Memory B cell (primary cell): ENCODE measurements at places on chromosomes 16 and 17.

GRCh38 chr16:71276589-71277334 is 12.4 kb downstream of the CMTR2 start:
- no peak for DNase-seq

- peak; percentile 67 for DNase-seq
These were observed 88.0 kb upstream of the RPRML start for GRCh38 chr17:47066841-47067682.

DNA sequence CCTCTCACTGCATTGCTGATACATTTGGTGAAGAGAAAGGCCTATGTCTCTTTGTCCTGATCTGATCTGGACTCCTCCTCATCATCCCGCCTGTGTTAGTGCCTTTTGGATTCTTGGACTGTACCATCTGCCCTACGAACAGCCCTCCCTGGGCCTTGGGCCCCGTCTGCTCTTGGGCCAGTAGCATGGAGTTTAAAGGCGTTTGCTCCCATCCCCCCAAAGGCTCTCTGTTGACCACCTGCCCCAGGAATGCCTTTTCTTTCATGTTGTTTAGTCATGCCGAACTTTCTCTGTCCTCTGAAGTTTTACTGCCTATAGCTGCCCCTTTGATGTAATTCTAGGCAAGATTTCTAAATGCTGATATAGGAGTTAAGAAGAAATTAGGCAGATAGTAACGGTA is 30.9 kb upstream of the MEAK7 start:
- DNase-seq = no peak

GRCh38 chr17:82175951-82176350 is 36.7 kb downstream of the CCDC57 start:
- no peak for DNase-seq

GRCh38 chr17:63290784-63291183 is 155.3 kb downstream of the CYB561 start:
- DNase-seq = no peak

DNA sequence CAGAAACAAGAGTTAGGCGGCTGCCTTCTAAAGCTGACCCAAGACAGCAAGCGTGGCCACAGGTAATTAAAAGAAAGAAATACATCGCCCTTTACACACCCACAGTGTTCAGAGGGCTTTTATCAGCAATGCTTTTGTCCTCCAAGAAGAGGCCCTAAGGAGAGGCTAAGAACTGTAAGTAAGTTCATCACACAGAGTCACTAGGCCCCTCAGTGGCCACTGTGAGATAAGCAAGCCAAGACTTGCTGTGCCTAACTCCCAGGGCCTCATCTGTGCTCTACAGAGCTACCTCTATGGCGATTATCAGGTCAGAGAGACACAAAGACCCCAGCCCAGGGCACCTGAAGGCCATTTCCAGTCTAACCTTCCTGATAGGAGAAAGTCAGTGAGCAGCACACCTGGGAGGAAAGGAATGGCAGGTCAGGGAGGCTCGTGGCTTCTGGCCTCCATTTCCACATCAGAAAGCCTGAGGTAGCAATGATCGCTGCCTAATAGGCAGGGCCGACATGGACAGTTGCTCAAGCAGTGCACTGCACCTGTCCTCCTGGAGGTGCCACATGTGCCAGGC is 545.2 kb upstream of the CDH11 start:
- DNase-seq = no peak

DNA sequence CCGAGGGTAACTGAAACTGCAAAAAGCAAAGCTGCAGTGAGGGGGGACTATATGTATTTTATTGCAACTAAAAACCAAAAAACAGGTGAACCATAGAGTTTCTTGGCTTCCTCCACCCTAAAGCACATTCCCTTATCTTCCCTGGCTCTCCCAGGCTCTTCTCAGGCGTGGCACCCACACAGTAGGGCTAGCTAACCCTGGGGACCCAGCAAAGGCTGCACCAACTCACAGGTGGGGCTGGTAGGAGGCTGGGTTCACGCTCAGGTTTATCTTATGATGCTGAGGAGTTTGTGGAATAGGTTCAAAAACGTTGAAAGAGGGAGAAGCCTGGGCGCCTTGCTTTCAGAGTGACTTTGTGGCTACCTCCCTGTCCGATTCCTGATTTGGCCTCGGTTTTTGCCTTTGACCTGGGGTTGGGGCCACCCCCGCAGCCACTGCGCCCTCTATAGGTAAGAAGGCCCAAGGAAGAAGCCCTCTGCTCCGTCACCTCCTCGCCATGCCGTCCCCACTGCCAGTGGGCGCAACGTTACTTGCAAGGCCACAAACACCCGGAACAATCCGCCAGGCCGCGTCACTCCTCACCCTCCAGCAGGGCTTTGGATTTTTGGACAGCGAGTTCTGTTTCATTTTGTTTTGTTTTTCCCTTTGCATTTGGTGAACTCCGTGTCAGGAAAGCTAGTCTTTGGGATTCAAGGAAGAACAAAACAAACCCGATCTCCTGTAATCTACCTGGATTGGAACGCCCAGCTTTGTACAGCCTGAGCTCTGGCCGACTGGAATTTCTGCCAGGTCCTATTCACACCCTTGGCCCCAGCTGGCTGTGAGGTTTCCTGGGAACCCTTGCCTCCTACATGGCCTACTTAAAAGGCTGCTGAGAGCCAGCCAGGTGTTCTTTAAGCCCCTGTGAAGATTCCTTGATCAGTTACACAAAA is 60.8 kb downstream of the TBC1D16 start:
- DNase-seq = no peak

- peak; percentile 73 for DNase-seq
These were observed 5.4 kb upstream of the ZNF213 start for GRCh38 chr16:3129137-3130131.

- DNase-seq = peak; percentile 30
These were observed 12.7 kb downstream of the SLC5A11 start for GRCh38 chr16:24858219-24859041.

DNA sequence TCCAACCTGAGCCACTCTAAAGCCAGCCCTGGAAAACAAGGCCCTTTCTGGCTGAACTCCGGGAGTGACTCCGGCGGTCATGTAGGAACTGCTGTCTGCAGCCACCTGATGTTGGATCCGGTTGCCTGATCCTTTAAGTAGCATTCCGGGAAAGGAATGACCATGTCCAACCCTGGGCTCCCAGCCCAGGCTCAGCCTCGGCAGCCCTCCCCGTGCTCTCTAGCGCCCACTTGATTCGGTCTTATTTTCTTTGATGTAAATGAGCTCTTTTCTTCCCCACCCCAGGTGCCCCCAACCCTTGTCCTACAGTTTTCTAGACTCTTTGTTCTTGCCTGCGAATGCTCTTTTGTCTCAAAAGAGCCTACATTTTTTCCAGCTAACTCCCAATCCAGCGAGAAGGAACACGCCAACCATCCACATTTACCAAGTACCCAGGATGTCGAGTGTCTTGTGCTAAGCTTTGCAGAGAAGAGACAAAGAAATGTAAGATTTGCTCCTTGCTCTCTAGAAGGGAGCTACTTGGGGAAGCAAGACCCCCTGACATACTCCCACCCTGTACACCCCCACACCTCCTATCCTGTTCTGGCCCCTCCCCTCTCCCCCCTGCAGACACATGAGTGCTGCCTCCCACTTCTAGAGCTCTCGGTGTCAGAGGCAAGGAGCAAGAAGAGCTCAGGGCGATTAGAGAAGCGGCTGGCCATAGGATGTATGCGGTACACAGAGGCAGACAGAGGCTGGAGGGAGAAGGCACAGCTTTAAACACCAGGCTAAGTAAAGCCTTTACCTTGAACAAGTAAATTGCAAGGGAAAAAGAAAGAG is 53.8 kb downstream of the COG7 start:
- no peak for DNase-seq

GRCh38 chr17:36544044-36544306 is 744 bp upstream of the GGNBP2 start:
- peak; percentile 37 for DNase-seq

DNA sequence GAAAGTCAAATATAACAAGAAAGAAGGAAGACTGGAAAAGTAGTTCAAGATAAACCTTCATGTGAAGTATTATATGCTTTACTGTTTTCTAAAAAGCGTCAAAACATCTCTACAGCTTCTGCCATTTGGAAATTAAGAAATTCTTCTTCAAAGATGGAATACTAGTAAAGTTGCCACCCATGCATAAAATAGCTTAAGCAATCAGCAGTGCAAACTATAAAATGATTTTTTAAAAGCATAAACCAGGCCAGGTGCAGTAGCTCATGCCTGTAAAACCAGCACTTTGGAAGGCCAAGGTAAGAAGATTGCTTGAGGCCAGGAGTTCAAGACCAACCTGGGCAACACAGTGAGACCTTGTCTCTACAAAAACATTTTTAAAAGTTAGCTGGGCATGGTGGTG is 68.2 kb downstream of the USP32 start:
- no peak for DNase-seq

- no peak for DNase-seq
These were observed 19.1 kb upstream of the ZNF594 start for GRCh38 chr17:5210614-5211252.
